ENCODE measurements at places on chromosomes 2 and 18. TPM values are rescaled to one million over a fixed set of nuclear protein-coding genes. Genes with fewer than 3 reads are reported as not detected.

The MRPL30 gene
- total RNA-seq = 26.0 TPM

The GALR1 gene
- not detected for total RNA-seq

The IER3IP1 gene
- 7.5 TPM for total RNA-seq

The AKAIN1 gene
- total RNA-seq = not detected

The ASB18 gene
- total RNA-seq = not detected

The CD8B gene
- not detected for total RNA-seq

The ANKRD30BL gene
- not detected for total RNA-seq

The MROH2A gene
- total RNA-seq = not detected

The SATB2 gene
- total RNA-seq = not detected

The CPLX4 gene
- not detected for total RNA-seq

The CFAP221 gene
- not detected for total RNA-seq

The ZSWIM2 gene
- total RNA-seq = not detected

The GRB14 gene
- total RNA-seq = not detected

The CABLES1 gene
- 2.7 TPM for total RNA-seq

The FHOD3 gene
- total RNA-seq = not detected

The UGT1A5 gene
- total RNA-seq = not detected

The SLC8A1 gene
- 0.45 TPM for total RNA-seq

The SYT4 gene
- total RNA-seq = not detected

The SRD5A2 gene
- not detected for total RNA-seq

The LOXHD1 gene
- not detected for total RNA-seq

The BCL11A gene
- total RNA-seq = not detected

The LINC00305 gene
- not detected for total RNA-seq

The ARHGEF33 gene
- total RNA-seq = 0.58 TPM

The TCF23 gene
- total RNA-seq = not detected

The BOLL gene
- not detected for total RNA-seq

The MC2R gene
- not detected for total RNA-seq

The TNFRSF11A gene
- 41.9 TPM for total RNA-seq

The WDPCP gene
- 4.8 TPM for total RNA-seq

The IKZF2 gene
- 12.4 TPM for total RNA-seq

The LCT gene
- total RNA-seq = 0.45 TPM

The CNDP1 gene
- not detected for total RNA-seq

The PTPN2 gene
- total RNA-seq = 72.1 TPM

The CRACDL gene
- 0.16 TPM for total RNA-seq

The ZNF804A gene
- total RNA-seq = not detected

The EN1 gene
- total RNA-seq = not detected

The MARCHF4 gene
- total RNA-seq = not detected

The FAM237A gene
- not detected for total RNA-seq

The ITPRIPL1 gene
- total RNA-seq = 55.9 TPM

The PIEZO2 gene
- total RNA-seq = not detected

The DLGAP1 gene
- 1.2 TPM for total RNA-seq

The TUBA4B gene
- not detected for total RNA-seq

The KYNU gene
- total RNA-seq = 0.05 TPM

The AGPS gene
- total RNA-seq = 31.4 TPM
